ENCODE measurements at places on chromosomes 6 and 20. TPM values are rescaled to one million over a fixed set of nuclear protein-coding genes. Genes with fewer than 3 reads are reported as not detected.

RNF144B gene
- total RNA-seq = 0.10 TPM

WFDC5 gene
- total RNA-seq = 0.66 TPM

ADGRF4 gene
- 0.31 TPM for total RNA-seq

HLA-DQB1 gene
- total RNA-seq = 0.31 TPM

AVP gene
- total RNA-seq = not detected

CSNK2B gene
- 164 TPM for total RNA-seq

SLC22A2 gene
- total RNA-seq = 0.66 TPM

SIRT5 gene
- total RNA-seq = 8.7 TPM

PDE10A gene
- 15.3 TPM for total RNA-seq

CLPSL1 gene
- total RNA-seq = not detected

POU3F2 gene
- 28.5 TPM for total RNA-seq

PRDM13 gene
- total RNA-seq = 0.13 TPM

FAXC gene
- 2.4 TPM for total RNA-seq

RAMACL gene
- total RNA-seq = 1.9 TPM

TLDC2 gene
- total RNA-seq = not detected

GLP1R gene
- total RNA-seq = 0.27 TPM

DDO gene
- total RNA-seq = not detected

TP53TG5 gene
- total RNA-seq = 1.5 TPM

RBL1 gene
- total RNA-seq = 4.7 TPM

TRIM40 gene
- total RNA-seq = 0.26 TPM

TRIM31 gene
- not detected for total RNA-seq

PDCD2 gene
- 59.3 TPM for total RNA-seq

TCF21 gene
- 0.13 TPM for total RNA-seq

CCN6 gene
- 0.68 TPM for total RNA-seq

ZNF165 gene
- total RNA-seq = 1.0 TPM

SENP6 gene
- 94.6 TPM for total RNA-seq

SRMS gene
- not detected for total RNA-seq

EYA2 gene
- total RNA-seq = 1.2 TPM

CTAGE9 gene
- total RNA-seq = 0.73 TPM

CRISP3 gene
- total RNA-seq = not detected

SLC35D3 gene
- total RNA-seq = not detected

SGK2 gene
- total RNA-seq = 2.3 TPM

SIRPD gene
- 0.14 TPM for total RNA-seq

APOM gene
- total RNA-seq = 3.8 TPM

ZC2HC1B gene
- 0.37 TPM for total RNA-seq

C6orf141 gene
- total RNA-seq = not detected

BPIFA2 gene
- not detected for total RNA-seq

LY6G6D gene
- not detected for total RNA-seq

SNAP25 gene
- total RNA-seq = 119 TPM

TTK gene
- total RNA-seq = 0.27 TPM

GPLD1 gene
- 1.5 TPM for total RNA-seq

CST11 gene
- total RNA-seq = not detected

KCNG1 gene
- total RNA-seq = 0.70 TPM

PRPF6 gene
- 58.1 TPM for total RNA-seq

PCK1 gene
- total RNA-seq = 0.45 TPM

LGSN gene
- 0.19 TPM for total RNA-seq

C20orf96 gene
- total RNA-seq = 6.5 TPM

OPN5 gene
- 1.6 TPM for total RNA-seq

CD24 gene
- total RNA-seq = 3.3 TPM

KCNQ5 gene
- total RNA-seq = 0.37 TPM

CALHM4 gene
- not detected for total RNA-seq

FOXQ1 gene
- total RNA-seq = not detected

LAMA2 gene
- total RNA-seq = 0.87 TPM

SYCP2 gene
- 4.0 TPM for total RNA-seq

CYP39A1 gene
- total RNA-seq = 18.0 TPM

RGS17 gene
- 20.0 TPM for total RNA-seq

ADGRF1 gene
- 0.08 TPM for total RNA-seq

ZSCAN31 gene
- 7.6 TPM for total RNA-seq

TFAP2D gene
- 0.38 TPM for total RNA-seq

All from motor neuron (in vitro differentiated cells).